Panc1 (cell line): ENCODE measurements at places on chromosomes 4 and X. TPM values are rescaled to one million over a fixed set of nuclear protein-coding genes. Genes with fewer than 3 reads are reported as not detected.

DNA sequence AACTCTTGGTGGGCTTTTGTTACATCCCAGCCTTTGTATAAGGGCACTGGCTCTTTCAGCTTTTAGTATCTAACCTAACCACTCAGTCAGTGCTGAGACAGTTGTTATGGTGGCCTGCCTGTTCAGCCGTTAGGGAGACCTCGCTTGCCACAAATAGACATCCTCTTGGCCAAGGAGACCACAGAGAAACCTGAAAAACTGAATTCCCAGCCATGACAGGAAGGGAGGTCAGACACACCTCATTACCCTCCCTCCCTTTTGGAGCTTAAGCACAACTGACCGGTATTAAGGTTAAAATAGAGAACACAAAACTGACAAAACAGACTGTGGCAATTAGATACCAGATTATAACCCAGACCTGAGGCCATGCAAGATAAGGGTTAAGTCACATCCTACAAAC is 1639.3 kb downstream of the RPA4 start:
- DNase-seq = no peak
- H3K4me1 ChIP-seq = no peaks in the 10 kb centered on the region
- H3K4me3 ChIP-seq = no peak overlapping the region
- no peaks in the 10 kb centered on the region for H3K36me3 ChIP-seq
- H3K27ac ChIP-seq = no peak overlapping the region
- no peaks in the 10 kb centered on the region for H3K27me3 ChIP-seq

- DNase-seq = no peak
- H3K4me3 ChIP-seq = no peak overlapping the region
- H3K4me1 ChIP-seq = no peaks in the 10 kb centered on the region
- no peaks in the 10 kb centered on the region for H3K27me3 ChIP-seq
- no peaks in the 10 kb centered on the region for H3K36me3 ChIP-seq
Observed at GRCh38 chr4:128308986-128309385, 21.4 kb upstream of the PGRMC2 start.

DNA sequence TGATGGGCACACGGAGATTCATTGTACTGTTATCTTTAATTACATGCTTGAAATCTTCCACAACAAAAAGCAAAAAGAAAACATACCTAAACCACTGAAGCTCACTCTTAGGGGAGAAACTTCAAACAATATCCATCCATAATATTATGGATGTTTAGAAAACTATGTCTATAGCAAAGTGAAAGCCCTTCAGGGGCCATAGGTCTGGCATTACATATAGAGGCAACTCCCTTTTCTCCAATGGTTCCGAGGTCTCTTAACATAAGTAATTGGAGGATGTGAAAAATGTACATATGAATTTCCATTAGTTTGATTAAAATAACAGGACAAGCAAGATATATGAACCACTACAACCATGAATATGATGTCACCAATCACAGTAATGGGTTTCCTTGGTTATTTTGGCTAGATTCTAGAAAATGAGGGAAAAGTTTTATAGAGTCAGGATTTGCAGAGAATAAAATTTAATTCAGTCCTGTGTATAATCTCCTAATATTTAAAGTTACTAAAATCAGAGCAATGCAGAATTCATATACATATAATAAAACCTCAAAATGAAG is 10.8 kb downstream of the UGDH start:
- no peak for DNase-seq
- no peak overlapping the region for H3K27ac ChIP-seq
- peaks cover 15% of the 10 kb centered on the region for H3K36me3 ChIP-seq
- H3K4me1 ChIP-seq = peaks cover 5% of the 10 kb centered on the region
- H3K27me3 ChIP-seq = no peaks in the 10 kb centered on the region

DNA sequence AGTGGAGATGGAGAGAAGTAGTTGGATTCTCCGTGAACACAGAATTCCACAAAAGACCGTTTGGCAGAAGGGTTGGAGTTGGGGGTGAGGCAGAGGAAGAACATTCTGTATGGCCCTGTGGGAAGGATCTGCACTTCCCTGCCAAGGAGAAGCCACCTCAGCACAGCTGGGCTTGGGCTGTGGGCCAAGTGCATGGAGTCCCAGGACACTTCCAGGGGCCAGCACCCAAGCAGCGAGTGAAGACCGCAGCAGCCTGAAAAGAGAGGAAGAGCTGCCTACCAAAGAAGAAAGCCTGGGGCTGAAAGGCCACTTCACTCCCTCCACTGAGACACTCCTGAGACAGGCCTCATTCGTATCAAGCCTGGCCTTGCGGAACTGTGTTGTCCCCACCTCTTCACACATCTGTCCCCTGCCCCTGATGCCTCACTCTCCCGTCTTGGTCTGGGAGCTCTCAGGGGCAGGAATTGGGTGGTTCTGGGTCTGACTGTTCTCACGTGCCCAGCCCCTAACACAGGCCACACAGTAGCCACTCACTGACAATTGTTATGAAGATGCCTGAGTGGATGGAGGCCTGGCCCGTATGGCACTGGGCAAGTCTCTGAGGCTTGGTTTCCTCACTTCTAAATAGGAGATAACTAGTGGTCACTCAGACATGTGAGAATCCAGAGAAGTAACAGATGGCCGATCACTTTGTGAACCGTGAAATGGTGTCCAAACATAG is 3.3 kb upstream of the AWAT2 start:
- no peak overlapping the region for H3K27ac ChIP-seq
- no peak overlapping the region for H3K4me3 ChIP-seq
- H3K4me1 ChIP-seq = no peaks in the 10 kb centered on the region
- no peaks in the 10 kb centered on the region for H3K36me3 ChIP-seq
- no peak for DNase-seq

DNA sequence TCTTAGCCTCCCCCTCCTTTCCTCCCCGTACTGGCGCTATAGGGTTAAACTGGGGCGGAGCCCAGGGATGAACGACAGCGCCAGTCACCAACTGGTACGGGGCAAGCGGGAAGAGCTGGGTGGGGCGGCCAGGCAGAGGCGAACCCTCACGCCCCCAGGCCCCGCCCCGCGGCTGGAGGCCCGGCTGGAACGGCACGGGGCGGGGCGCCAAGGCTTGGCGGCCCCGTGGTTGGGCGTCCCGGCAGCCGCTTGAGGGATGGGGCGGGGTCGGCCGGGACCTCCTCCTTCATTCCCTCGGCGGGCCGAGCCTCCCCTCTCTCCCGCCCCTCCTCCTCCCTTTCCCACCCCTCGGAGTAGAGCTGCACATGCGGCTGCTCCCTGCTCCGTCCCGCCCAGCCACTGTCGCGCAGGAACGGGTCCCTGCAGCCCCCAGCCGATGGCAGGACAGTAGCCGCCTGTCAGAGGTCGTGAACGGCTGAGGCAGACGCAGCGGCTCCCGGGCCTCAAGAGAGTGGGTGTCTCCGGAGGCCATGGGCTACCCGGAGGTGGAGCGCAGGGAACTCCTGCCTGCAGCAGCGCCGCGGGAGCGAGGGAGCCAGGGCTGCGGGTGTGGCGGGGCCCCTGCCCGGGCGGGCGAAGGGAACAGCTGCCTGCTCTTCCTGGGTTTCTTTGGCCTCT is at the start of gene EDA:
EDA (plus strand) TSS at position 335 of the 678 bp plus-strand sequence.
- H3K4me1 ChIP-seq = no peaks in the 10 kb centered on the region; the same call in 1 of the 2 replicates
- peak within 1 kb of the TSS; percentile 37 for H3K4me3 ChIP-seq
- H3K27me3 ChIP-seq = peaks cover 3% of the 10 kb centered on the region; the same call in 1 of the 2 replicates
- no peak within 1 kb of the TSS for H3K27ac ChIP-seq
- no peak for DNase-seq
- no peaks in the 10 kb centered on the region for H3K36me3 ChIP-seq

GRCh38 chr4:1336088-1336491 is 10.9 kb upstream of the UVSSA start:
- H3K27me3 ChIP-seq = no peaks in the 10 kb centered on the region
- no peaks in the 10 kb centered on the region for H3K4me1 ChIP-seq
- no peak for DNase-seq
- no peaks in the 10 kb centered on the region for H3K36me3 ChIP-seq

- no peak overlapping the region for H3K27ac ChIP-seq
- no peak for DNase-seq
- H3K36me3 ChIP-seq = no peaks in the 10 kb centered on the region; the same call in 1 of the 2 replicates
- H3K4me1 ChIP-seq = no peaks in the 10 kb centered on the region
- H3K4me3 ChIP-seq = no peak overlapping the region
- H3K27me3 ChIP-seq = no peaks in the 10 kb centered on the region
Observed at GRCh38 chr4:20754036-20754435, 53.8 kb downstream of the PACRGL start.

DNA sequence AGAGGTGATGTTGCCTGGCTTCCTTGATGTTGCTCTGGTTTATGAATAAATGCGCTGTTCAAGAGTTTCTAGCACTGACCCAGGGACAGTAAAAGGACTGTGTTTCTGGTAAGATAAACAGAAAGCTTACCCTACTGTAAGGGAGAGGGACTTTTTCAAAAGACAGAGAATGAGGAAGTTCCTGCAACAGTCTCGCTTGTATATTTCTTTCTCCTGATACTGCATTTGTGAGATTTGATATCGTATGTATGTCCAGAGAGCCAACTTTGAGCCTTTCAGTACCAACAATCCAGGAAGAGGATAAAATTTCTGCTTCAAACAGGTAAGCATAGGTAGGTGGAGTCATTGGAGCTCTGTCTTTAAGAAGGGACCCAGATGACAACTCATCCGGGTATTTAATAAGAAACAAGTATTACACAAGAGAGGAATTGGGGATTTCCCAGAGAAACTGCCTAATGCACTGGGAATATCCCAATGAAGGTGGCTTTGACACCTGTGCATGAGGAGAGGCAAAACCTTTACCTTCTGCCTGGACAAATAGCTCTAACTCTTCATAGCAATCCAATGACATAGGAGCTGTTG is 773 bp downstream of the DAPP1 start:
- H3K4me3 ChIP-seq = no peak overlapping the region
- DNase-seq = no peak
- no peaks in the 10 kb centered on the region for H3K4me1 ChIP-seq
- H3K36me3 ChIP-seq = no peaks in the 10 kb centered on the region
- H3K27ac ChIP-seq = no peak overlapping the region

- peak overlapping the region; percentile 71 for H3K27ac ChIP-seq
- DNase-seq = no peak
- H3K36me3 ChIP-seq = no peaks in the 10 kb centered on the region
- peak overlapping the region; percentile 52 for H3K4me3 ChIP-seq
Observed at GRCh38 chr4:663438-664428, 10.3 kb downstream of the ATP5ME start.

Gene ADH5
- total RNA-seq = 117 TPM

Gene RHOXF2B
- total RNA-seq = 0.10 TPM

Gene NAP1L3
- total RNA-seq = 0.49 TPM
